ENCODE measurements at places on chromosomes 3 and 15. TPM values are rescaled to one million over a fixed set of nuclear protein-coding genes. Genes with fewer than 3 reads are reported as not detected.

The CPOX gene
- total RNA-seq = 21.4 TPM

The LDHAL6B gene
- not detected for total RNA-seq

The GOLGA8N gene
- total RNA-seq = 5.8 TPM

The LSAMP gene
- 1.2 TPM for total RNA-seq

DNA sequence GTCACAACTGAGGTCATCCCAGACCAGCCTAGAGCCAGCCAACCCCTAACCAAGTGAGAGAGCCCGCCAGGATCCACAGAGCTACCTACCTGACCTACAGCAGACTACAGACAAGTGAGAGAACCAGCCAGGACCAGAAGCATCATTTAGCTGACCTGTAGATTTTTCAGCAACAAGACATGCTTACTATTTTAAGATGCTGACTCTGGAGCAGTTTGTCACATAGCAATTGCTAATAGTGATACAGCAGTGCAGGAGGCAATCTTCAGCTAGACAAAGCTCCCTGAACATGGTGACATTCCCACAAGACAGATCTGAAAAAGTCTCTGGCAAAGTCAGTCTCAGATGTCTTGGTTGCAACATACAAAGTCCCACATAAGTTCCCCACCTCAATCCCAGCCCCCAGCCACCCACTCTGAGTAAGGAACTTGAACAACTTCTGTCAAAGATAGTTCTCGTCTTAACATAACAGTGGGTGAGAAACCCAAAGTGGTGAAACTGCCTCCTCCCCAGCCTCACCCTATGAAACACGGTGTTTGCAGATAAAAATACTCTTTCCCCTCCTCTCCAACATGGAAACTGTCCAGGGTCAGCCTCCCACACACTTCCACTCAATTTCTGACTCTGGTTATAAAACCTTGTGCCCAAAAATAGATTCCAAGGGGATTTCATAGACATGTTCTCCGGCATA is 120.3 kb upstream of the SLC6A11 start:
- H3K4me1 ChIP-seq = no peaks in the 10 kb centered on the region
- H3K27me3 ChIP-seq = no peaks in the 10 kb centered on the region
- no peaks in the 10 kb centered on the region for H3K36me3 ChIP-seq
- no peak for DNase-seq

The RLBP1 gene
- total RNA-seq = 0.13 TPM

- no peak overlapping the region for H3K4me3 ChIP-seq
- H3K27ac ChIP-seq = no peak overlapping the region
- H3K27me3 ChIP-seq = no peaks in the 10 kb centered on the region
- H3K36me3 ChIP-seq = no peaks in the 10 kb centered on the region
- peaks cover 9% of the 10 kb centered on the region for H3K4me1 ChIP-seq
- peak; percentile 79 for DNase-seq
Measured at GRCh38 chr3:127851899-127852298, 29.6 kb upstream of the MGLL start.
